ENCODE measurements at places on chromosomes 4 and X.
A peak's percentile ranks its signal among the peaks of the same experiment; 100 is the strongest.

DNA sequence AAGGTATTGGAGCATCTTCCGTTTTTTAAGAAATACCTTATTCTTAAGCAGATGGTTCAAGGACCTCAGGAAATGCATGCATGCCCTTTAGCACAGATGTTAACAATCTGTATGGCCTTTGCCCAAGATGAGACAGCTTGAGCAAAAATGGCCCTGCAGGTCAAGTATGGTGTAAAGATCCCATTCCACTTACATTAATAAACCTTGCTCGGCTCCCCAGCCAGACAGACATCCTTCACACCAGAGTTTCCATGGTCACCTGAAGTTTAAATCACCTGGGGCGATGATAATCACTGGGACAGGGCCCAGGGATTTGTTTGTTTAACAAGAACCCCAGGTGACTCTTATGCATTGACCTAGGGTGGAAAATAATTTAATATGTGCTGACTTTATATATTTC lies 287.0 kb upstream of the NOCT start:
- DNase-seq = peak; percentile 2

GRCh38 chr4:154082760-154083535 lies 294.1 kb upstream of the SFRP2 start:
- no peak for DNase-seq

DNA sequence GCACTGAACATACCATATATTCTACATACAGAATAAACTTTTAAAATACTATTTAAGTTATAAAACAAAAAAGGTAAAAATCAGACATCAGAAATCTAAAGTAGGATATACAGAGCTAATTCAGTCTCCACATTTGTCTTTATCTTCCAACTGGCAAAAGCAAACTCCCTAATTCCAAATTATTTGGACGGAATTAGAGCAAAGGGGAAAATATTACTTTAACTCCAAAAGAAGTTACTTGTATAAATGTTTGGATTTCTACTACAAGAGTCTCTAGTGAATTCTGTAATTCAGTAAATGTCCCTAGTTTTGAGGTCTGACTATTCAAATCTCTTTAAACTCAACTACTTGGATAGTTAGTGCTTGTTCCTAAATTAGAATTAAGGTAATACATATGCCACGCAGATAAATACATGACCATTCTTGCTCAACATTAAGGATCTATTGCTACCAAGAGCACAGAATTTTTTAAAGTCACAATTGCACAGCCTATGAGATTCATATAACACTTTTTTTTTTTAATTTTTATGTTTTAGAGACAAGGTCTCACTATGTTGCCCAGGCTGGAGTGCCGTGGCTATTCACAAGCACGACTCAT lies 7.3 kb downstream of the ZNF280C start:
- no peak for DNase-seq

DNA sequence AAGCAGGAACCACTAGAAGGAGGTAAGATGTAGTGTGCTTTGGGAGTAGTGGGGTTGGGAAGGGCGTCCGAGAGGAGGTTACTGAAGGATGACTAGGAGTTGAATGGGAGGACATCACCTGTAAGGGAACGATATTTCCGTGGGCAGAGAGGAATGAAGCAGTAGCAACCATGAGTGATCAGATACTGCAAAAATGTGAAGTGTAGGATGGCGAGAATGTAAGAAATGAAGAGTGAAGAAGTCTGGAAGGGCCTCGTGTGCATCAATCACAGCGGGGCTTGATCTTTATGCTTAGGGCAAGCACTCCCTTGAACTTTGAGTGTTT lies 594 bp downstream of the MSMO1 start:
- no peak for DNase-seq

- no peak for DNase-seq
These were observed 37.8 kb downstream of the PJA1 start for GRCh38 chrX:69127466-69127865.

DNA sequence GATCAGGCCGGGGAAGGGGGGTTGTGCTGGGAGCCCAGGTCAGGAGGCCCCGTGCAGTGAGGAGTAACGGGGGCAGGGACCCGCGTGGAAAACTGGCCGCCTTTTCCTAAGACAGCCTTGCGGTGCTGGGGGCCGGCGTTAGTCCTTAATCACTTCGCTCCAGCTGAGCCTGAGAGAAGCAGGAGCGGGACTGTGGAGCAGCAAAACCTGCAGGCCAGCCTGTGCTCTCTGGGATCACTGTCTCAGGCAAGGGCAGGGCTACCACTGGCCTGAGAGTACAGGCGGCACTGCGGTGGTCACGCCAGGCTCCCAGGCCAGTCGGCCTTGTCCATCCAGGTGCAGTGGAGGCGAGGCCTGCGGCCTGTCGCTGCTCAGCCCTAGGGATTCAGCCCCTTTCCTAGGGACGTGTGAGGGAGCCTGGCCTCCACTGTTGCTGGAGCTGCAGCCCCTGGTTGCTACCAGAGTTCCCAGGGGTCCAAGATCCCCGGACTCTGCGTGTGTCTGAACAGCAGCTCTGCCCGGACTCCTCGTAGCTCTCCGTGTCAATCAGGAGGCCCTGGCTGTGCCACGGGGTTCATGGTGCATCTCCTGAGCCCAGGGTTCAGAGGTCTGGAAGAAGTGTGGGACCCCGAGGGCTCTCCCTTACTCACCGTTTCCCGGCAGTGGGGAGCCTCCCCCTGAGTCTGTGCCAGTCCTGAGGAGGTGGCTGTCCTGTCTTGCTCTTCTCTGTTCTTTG lies 2141.7 kb upstream of the TENM3 start:
- no peak for DNase-seq

DNA sequence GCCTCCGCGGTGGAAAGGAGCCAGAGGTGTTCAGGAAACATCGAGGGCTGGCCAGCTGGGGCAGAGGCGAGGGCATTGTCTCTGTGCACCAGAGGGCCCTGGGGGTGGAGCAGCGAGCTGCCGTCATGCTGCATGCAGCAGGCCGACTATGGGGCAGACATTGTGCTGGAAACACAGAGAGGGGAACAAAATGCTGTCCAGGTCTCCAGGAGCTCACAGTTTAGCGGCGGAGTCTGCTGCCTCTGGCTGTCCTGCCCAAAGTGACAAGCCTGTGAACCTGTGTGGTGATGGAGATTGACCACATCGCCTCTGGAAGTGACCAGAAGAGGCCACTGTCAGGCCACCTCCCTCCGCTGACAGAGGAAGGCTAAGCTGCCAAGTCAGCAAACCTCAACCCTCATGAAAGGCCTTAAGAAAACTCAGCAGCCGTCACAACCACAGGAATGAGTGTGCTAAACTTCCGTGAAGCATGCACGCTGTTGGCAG lies 20.1 kb upstream of the SASH3 start:
- no peak for DNase-seq

- no peak for DNase-seq
These were observed 11.6 kb upstream of the TTC29 start for GRCh38 chr4:146957237-146957636.

GRCh38 chr4:151250706-151251105 lies 26.3 kb upstream of the PRSS48 start:
- no peak for DNase-seq

- no peak for DNase-seq
These were observed 10.1 kb upstream of the SAP30 start for GRCh38 chr4:173360587-173361221.

- peak; percentile 21 for DNase-seq
These were observed 220.1 kb downstream of the DLG3 start for GRCh38 chrX:70664726-70665125.

DNA sequence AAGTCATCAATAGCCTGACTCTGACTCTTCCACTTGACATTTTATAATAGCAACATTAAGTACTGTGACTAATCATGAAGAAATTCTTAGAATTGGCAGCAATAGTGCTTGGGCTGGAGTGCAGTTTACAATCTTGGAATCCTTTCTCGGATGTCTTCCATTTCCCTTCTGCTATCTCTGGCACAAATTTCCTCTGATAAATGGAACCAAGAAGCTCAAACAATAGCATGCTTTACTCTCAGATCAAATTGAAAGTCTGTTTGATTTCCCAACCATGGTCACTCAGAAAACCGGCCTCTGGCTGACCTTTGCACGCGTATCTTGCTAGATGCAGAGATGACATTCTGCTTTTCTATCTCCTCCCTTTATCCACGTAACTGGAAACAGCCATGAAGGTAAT lies 99.0 kb upstream of the SPANXC start:
- no peak for DNase-seq

GRCh38 chr4:26029568-26030131 lies 115.6 kb downstream of the SMIM20 start:
- no peak for DNase-seq

- no peak for DNase-seq
These were observed 59.0 kb upstream of the C1QTNF7 start for GRCh38 chr4:15368856-15369255.

GRCh38 chr4:92551616-92552015 lies 247.8 kb downstream of the GRID2 start:
- no peak for DNase-seq

- DNase-seq = no peak
These were observed 1.1 kb downstream of the HCFC1 start for GRCh38 chrX:153970357-153971123.

GRCh38 chrX:43969504-43970501 lies 3.4 kb downstream of the NDP start:
- DNase-seq = no peak

DNA sequence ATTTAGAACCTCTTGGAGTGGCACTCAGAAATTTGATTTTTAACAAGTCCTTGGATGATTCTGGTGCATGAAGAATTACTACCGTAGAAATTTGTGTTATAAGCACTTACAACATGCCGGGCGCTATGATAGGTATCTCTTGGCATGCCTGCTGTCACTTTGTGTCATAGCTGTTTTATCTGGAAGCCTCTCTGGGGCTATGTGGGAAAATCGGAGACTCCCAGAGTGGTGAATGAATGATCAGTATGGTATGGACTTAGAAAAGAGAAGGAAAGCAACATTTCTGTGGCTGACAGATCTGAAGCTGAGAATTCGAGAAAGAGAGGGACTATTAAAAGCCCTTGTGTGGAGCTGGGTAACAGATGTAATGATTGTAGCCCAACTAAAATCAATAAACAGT lies 177.4 kb upstream of the MAMLD1 start:
- DNase-seq = no peak

DNA sequence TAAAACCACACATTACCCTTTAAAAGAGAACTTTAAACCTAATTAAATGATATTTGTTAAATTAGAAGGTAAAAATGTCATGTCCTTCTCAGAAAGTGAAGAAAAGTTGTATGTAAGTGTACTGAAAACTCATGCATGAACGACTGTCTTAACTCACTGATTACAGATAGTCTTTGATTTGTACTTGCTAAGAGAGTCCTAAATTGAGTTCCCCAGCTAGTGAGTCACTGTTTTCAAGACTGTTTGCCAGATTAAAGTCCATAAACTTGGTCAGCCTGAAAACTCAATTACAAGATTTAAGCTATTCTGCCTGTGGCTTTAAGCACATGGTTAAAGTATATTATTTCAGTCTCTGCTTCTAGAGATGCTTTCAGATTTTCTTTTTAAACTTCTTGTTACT lies 124.9 kb upstream of the ZCCHC13 start:
- no peak for DNase-seq

- DNase-seq = no peak
These were observed 31.5 kb upstream of the ELF2 start for GRCh38 chr4:139208404-139208945.

- no peak for DNase-seq
These were observed 8.7 kb upstream of the CDS1 start for GRCh38 chr4:84574069-84574720.

DNA sequence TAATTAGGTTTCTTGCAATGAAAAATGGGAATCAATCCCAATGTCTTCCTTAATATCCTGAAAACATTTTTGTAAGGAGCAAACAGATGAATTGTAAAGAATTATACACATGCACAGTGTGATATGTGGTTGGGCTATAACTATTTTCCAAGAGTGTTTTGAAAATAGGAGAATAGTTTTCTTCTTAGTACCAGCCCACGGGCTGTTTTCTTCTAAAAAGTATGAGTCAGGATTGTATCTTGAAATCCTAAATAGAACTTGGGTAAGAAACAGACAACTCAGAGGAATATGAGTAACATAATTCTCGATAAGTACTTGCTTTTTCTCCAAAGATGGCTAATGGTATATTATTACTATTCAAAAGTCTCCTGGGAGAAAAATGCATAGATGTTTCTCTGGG lies 136.7 kb downstream of the MAGEC2 start:
- DNase-seq = no peak

DNA sequence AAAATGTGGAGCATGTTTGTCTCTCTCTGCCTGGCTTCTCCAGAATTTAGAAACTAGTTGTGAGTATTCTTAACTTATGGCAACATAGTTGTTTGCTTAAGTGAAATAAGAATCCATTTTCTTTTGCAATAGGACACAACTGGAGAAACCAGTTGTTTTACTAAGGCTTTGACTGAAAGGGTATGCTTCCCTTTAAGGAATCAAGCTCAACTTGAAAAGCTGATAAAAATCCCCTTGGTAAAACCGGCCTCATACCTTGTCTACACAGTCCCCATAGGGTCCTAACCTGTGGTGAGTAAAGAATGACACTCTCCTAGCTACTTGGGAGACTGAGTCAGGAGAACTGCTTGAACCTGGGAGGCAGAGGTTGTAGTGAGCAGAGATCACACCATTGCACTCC lies 139.8 kb downstream of the NR3C2 start:
- DNase-seq = no peak

DNA sequence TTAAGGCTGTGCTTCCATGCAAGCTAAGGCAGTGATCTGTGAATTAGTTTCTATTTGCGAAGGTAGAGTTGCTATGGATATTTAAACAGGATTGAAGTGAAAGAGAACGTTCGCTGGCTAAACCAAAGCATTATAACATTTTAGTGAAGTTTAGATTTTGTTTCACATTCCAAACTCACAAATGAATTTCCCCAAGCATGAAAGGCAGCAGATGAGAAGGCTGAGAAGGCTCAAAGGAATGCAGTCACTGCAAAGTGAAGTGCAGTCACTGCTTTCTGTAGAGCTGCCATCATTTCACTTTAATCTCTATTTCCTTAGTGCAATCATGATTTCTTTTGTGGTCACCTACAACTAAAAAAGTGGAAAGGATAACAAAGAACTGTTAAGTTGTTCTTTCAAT lies 334.7 kb upstream of the NR3C2 start:
- DNase-seq = no peak
